NCI-H1436 treated with DMSO at 0.1 percent for 48 hours (cell line): ENCODE measurements at places on chromosomes 2 and 18.

DNA sequence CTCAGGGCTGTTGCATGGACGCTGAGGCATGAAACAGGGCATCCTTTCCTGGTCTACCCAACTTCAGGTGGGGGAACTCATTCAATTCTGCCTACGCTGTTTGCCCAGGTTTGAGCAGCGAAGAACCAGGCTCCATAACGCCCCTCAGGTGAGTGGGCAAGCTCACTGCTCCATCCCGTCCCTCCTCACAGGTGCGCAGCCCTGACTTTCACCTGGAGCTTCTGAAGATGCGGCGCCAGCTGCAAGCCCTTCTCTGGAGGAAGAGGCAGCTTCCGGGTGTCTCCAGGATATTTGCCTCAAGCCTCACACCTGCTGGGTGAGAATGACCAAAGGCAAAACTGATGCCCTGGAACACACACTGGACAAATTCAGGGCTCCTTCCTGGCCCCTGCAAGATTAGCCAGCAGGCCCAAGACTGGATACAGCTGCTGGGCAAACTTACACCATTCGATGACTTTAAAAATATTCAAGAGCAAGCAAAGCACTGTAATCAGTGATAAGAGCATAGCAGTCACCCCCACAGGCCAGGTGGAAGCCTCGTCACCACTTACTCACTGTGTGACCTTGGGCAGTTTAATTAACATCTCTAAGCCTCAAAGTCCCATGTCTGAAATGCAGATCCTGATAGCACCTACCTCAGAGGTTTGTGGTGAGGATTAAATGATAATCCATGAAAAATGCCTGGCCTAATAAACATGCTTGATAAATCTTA, 97.7 kb downstream of the GYPC start:
- no peak for DNase-seq

DNA sequence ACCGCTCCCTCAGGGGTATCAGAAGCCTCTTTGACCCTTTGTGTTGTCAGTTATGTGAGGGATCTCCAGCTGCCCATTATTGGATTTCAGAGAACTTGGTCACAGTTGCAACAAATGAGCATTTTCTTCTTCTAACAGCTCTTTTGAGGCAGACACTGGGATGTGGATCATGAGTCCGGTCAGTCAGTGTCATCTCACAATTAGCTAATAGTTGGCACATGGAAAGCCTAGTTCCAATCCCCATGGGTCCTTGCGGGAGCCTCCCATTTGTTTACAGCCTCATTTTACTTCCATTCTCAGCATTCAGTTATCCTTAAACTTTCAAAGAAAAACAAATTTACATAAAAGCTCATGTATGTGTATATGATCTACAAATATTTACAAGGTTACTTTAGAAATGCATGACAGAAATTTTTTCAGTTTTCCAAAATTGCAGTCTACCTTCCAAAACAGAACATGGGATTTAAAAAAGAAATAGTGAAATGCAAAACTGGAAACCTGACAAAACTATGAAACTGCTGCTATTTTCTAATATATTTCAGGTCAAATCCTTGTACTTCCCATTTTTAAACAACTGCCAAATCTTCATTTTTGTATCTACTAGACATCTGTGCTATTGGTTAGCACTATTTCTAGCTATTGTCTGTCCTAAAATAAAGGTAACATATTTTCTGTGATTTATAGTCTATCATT, 547.1 kb upstream of the ZEB2 start:
- DNase-seq, result no peak

DNA sequence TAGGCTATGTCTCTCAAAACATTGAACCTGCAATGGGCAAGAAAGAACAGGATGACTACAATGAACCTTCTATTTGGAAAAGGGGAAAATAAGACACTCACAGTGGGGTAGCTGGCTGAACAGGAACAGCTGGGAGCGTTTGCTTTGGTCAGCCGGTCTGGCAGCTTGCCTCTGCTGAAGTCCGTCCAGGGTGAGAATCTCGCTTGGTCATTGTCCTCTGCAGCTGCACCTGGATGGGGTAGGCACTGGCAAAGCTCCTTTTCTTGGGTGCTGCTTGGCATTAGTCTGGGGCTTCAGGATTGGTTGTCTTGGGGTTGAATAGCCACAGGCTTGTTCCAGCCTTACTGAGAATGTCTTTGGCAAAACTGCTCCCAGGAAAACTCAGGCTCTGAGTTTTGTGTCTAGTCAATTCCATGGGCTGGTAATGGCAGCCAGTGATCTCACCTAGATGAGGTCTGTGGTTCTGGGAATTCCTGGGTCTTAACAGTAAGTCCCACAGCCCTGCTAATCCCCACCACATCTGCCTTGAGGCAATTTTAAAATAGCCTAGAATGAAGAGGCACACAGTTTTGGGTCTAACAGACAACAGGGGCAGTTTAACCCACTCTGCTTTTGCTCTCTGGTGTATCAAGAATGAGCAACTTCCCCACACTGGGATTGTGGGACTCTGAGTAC, 13.4 kb downstream of the NEDD4L start:
- no peak for DNase-seq

GRCh38 chr2:187842978-187843847, 289.0 kb upstream of the TFPI start:
- DNase-seq, result no peak
